ENCODE measurements at places on chromosomes 11 and 22.

DNA sequence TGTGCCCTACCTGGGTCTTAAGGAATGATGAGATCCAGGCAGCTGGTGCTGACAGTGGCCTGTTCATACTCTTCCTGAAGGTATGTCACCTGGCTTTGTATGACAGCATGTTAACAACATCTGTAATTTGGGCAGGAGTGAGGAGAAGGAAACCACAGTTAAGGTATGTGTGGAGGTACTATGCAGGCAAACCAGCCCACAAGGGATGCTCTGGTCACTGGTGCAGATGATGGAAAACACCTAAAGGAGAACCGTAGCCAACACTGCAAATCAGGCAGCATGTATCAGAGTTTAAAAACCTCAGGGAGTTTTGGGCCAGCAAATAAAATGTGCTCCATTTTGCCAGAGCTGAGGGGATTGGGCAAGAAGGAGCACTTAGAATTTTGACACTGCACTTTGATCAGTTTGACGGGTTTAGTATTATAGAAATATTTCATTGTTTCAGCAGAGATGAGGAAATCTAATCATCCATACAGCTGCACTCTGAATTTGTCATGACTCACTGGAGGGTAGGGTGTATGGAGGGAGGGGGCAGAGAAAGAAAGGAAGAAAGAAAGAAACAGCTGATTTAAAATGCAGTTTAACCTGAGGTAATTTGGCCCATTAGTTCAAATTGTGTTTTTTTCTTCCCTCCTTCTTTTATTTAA is 260.9 kb downstream of the KIRREL3 start:
- no peak for DNase-seq

GRCh38 chr22:48263431-48263765 is 1500.9 kb downstream of the TBC1D22A start:
- no peak for DNase-seq

DNA sequence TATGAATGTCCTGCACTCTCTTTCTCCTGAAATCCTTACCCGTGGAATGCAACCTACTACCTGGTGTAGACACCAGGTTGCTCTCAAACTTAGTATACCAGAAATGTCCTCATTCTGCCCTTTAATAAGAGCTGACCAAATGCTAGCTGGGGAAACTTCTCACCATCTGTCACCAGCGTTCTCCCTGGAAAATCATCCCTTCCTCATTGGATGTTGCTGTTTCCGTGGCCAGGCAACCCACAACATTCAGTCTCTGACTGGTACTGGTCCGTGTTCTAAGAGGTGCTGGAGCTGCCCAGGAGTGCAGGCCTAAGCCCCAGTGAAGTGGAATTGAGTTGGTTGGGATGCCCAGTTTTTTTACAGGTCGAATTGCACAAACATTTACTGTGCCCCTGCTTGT is 40.7 kb upstream of the RAB1B start:
- no peak for DNase-seq

- DNase-seq = no peak
Measured at GRCh38 chr22:37601540-37602442, 6.8 kb upstream of the GGA1 start.

DNA sequence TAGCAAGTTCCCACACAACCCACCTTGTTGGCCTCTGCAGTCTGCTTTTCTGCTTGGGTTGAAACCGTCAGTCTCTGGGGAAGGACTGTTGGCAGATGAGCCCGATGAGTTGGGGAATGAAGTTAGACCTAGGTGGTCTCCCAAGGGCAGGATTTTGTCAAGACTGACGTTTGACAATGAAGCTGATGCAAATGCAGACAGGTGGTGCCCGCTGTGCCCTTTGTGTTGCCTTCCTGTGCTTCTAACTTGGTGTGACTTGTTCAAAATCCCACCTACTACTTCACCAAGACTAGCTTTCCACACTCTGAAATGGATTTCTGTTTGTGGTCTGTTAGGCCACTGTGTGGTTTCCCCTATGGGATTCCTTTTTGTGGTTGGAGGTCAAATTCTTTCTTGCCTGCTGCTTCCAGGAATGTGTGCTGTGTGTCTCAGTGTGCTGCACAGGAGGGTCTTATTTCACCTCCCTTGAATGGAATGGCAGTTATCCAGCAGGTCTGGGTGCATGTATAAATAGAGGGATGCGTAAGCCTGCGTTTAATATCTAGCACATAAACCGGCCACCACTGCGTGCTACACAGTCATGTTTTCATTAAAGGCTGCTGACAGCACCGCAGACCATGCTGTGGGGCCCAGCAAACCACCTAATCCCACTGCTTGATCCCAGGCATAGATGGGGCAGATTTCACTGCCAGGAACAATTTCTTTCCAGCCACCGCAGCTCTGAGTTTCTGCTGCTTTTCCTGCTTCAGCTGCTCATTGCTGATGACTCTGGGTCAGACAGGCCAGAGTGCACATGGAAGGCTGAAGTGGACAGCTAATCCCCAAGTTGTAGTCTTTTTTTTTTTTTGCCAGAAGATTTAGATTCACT is 44.8 kb downstream of the ADAMTS8 start:
- DNase-seq = no peak

DNA sequence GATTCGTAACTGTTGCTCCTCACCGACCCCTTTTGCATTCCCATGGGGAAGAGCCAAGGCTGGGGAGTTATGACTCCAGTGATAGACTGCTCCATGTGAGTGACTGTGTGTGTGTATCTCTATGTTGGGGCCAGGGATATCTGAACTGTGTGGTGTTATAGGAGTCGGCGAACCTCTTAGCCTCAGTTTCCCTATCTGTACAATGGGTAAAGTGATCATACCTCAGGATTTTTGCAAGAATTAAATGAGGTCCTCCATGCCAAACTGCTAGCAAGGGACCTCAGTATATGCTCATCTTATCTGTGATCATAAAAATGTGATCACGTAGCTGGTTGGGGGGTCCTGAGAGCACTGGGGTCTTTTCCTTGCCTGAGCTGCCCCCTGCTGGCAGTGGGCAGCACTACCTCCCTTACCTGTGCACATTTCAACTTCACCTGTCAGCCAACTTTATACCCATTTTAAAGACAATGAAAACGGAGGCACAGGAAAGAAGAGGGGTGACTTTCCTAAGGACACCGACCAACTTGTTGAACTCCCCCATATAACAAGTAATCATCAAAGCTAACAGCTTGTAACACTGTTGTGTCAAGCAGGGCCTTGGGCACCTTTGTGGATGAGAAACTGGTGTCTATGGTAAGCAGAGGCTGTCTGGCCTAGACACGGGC is 1.4 kb upstream of the DPP3 start:
- DNase-seq = peak; percentile 41
